ENCODE measurements at places on chromosomes 2 and 18.

DNA sequence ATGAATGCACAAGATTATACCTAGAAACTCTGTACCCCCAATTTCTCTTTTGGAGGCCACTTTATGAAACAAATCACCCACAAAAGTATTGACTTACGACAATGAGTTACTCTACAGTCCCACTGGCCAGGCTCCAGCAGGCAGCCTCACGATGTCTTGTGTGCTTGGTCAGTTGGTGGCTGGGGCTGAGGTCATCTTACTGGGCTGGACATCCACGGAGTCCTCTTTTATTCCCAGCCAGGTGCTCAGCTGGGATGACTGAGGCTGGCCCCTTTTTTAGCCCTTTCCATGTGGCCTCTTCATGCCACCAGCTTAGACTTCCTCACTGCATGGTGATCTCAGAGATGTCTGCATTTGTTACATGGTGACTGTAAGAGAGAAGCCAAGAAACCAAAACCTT lies 8.9 kb upstream of the ID2 start:
- DNase-seq: no peak

DNA sequence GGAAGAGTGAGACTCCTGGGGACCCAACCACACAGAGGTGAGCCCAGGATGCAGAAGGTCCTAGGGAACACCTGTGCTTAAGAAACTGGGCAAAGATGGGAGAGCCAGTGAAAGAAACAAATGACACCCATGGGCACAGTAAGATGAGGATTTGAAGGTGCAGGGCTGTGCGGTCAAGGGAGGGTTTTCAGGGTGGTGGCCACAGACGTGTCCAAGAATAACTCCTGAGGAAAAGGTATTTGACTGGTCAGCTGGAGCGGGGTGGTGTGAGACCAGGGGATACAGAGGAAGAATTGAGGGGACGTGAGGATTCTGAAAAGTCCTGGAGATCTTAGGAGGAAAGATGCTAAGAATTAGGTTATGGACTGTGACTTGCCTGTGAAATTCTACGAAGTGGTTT lies 142.9 kb downstream of the TMEM163 start:
- no peak for DNase-seq

- DNase-seq: no peak
Observed at GRCh38 chr2:66516499-66516898, 81.6 kb downstream of the MEIS1 start.

- DNase-seq: no peak
Observed at GRCh38 chr2:233199870-233200269, 51.6 kb upstream of the ATG16L1 start.

DNA sequence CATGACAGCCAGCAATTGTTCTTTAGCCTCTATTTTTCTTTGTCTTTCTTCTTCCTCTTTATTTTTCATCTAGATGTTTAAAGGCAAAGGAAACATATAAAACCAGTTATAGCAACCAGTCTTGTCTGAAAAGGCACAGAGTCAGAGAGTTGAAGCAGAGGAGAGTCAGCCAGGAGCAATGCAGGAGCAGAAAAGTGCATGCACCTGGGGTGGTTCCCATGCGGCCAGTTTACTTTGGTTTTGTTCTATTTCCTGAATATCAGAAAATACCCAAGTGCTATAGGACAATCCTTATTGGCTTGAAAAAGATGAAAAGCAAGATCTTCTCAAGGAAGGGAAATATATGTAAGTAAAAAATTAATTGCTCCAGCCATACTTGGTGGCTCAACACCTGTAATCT lies 44.9 kb downstream of the CFAP210 start:
- no peak for DNase-seq

DNA sequence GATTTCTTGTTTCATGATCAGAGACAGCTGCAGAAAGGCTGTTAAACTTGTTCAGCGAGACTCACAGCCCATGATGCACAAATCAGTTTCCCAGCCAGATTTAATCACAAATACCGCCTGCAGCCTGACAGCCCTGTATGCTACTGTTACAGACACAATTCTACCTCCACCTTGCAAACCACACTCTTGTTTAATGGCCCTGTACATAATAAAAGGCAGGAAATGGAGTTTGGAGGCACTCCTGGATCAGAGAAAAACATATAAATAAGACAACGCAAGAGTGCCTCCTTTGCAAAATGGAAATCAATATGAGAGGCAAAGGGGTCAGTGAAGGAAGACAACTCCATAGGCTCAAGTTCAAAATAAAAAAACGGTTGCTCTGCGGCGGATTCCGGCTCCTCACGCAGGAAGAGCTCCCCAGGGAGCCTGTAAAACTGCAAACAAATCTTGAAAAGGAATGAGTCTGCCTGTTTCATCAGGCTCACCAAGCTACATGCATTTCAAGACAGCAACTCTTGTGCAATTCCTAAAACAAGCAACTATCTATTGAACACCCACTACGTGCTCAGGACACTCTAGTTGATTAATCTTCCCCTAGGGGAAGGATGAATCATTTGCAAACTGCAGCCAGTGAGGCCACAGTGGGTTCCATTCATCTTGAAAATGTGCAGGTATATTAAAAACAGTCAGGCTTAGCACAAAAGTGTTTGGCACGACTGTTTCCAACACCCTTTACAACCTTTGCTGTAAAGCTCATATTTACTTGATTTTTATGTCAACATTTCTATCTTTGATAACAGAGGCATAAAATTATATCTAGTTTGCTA lies 37.5 kb downstream of the TBC1D8 start:
- no peak for DNase-seq

DNA sequence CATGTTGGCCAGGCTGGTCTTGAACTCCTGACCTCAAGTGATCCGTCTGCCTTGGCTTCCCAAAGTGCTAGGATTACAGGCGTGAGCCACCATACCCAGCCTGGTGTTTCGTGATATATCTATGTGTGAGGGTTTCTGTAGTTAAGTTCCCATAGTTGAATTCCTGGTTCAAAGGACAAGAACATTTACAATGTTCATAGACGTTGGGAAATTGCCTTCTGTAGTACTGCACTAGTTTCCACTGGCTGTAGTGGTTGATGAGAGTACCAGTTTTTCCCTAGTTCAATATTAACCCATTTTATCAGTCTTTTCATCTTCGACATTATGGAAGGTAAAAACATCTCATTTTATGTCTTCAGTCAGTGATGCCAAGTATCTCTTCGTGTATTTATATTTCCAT lies 171.0 kb downstream of the NEDD4L start:
- DNase-seq: no peak

- no peak for DNase-seq
Observed at GRCh38 chr18:48203961-48204666, 205.1 kb downstream of the ZBTB7C start.

GRCh38 chr2:48414980-48415835 lies 114.7 kb upstream of the STON1 start:
- DNase-seq: peak; percentile 47

DNA sequence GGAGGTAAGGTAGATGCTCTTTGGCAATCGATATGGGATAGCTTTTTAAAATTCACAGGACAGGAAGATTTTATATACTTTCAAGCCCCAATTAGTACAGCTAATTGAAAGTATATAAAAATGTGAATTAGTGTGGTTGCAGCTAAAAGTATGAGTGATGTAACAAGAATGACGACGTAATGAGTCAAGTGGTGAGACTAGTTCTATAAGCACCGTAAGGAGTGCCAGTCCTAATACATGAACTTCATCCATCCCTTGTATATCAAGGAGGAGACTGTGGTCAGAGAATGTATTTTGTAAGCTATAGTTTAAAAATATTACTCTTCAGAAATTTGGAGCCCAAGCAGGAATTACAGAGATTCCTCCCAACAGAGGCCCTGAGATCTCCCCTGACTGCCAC lies 25.8 kb downstream of the DNAJC27 start:
- DNase-seq: no peak

DNA sequence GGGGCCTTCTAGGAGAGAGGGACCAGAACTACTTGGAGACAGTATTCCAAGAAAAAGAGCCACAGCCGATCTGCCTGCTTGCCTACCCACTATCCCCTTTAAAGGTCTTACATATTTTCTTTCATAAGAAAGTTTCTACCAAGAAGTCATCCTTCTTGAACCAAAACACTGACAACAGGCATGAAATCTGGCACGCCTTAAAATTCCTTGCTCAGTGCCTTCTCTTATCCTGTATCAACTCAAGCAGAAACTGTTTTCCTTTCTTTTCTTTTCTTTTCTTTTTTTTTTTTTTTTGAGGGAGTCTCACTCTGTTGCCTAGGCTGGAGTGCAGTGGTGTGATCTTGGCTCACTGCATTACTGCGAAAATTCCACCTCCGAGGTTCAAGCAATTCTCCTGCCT lies 48.3 kb upstream of the ZFP36L2 start:
- DNase-seq: no peak

- DNase-seq: no peak
Observed at GRCh38 chr2:239328351-239329191, 72.2 kb downstream of the HDAC4 start.

- DNase-seq: no peak
Observed at GRCh38 chr2:72148003-72148836, 558 bp upstream of the CYP26B1 start.

DNA sequence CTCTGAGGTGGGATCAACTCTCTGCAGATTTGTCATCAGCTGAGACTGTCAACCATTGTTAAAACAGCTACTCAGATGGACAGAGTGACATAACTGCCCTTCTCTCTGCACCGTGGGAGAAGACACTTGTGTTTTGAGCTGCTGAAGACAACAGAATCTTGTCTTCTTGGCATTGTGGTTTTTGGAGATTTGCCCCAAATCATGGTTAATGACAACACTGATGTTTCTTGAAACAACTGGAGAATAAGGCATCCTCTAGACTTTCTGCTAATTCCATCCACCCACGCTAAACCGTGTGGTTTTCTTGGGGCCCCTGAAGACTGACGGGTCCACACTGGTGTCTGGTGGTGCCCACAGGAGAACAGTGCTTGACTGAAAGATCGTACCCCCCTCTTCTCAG lies 39.5 kb downstream of the SH3BP4 start:
- no peak for DNase-seq

DNA sequence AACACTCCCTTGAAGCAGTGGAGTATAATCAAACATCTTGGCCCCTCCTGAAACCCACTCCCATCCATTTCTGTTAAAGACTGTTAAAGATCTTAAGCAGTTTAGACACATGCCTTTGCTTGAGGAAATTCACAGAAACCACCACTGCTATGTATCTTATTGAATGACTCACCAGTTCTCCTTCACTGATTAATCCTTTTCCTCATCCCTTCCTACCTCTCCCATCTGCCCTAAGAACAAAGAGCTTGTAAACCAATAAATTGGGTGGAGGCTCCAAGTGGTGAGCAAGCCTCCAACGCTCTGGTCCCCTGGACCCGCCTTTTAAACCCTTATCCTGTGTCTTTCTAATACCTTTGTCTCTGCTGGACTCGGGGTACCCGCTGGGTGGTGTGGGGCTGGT lies 746.1 kb downstream of the LRP1B start:
- DNase-seq: no peak

GRCh38 chr2:51149725-51150124 lies 117.8 kb upstream of the NRXN1 start:
- DNase-seq: no peak

GRCh38 chr2:193703411-193703810 lies 1508.7 kb upstream of the TMEFF2 start:
- DNase-seq: no peak

DNA sequence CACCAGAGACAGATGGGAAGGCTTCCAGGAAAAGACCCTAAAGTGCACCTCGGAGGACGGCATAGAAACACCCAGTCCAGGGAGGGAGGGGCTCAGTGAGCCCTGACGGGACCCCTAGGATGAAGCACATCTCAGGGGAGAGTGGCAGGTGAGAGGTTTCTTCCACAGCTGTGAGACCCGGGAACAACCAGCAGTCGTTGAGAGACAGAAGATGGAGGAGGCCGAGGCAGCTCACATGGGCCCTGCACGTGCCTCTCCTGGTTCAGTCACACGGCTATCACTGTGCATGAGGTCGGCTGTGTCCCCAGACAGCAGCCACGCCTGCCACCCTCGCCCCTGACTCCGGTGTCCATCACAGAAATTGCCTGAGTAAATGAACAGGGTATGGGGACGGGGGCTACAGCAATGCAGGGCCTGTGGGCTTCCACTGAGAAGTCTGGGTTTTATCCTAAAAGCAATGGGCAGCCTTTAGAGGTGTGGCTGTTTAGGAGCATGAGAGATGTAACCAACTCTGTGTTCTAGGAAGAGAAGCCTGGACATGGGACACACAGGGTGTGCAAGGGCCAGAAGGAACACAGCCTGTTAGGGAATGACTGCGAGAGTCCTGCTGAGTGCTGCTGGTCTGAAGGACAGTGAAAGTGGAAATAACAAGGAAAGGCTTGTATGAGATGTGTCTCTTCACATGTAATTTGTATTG lies 102.0 kb downstream of the TMEM18 start:
- no peak for DNase-seq

DNA sequence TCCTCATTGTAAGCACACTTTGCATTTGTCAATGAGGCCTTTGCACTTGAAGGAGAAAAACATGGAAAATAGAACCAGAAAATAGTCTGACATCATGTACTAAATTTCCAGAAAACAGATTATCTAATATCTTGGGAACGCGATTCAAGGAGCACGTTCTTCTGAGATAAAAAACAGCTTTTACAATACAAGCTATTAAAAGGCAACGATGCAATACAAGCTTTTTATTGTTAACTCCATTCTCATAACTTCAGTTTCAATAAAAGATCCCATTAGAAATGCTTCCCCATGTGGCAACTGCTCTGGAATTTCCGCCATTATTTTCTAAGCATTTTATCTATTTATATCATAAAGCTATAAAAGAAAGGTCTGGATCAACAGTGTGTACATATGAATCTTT lies 40.3 kb downstream of the NRXN1 start:
- no peak for DNase-seq

DNA sequence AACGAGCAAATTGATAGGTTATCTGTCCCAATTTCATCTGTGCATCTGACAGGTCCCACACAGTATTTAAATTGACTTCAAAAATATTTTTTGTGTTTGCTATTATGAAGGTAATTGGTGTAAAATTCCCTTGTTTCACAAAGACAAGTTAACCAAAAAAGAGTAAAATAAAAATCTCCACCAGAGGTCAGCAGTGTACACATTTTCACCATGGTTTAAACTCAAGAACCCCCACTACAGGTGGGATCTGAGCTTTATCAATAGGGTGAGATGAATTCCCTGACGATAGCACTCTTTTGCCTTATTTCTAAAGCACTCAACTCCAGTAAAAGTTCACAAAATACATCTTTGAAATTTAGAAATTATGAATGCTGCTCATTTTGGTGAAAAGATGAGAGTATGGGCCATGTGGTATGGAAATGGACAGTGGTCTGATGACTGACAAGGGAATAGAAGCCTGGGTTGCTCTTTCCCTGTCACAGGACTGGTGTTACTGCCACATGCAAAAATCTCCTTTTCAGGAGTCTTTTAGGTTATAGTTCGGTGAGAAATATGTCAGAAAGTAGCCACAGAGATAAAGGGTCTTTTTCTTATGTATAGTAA lies 68.0 kb downstream of the SERPINB8 start:
- DNase-seq: peak; percentile 30

GRCh38 chr18:13553449-13553848 lies 172.9 kb downstream of the FAM210A start:
- no peak for DNase-seq

DNA sequence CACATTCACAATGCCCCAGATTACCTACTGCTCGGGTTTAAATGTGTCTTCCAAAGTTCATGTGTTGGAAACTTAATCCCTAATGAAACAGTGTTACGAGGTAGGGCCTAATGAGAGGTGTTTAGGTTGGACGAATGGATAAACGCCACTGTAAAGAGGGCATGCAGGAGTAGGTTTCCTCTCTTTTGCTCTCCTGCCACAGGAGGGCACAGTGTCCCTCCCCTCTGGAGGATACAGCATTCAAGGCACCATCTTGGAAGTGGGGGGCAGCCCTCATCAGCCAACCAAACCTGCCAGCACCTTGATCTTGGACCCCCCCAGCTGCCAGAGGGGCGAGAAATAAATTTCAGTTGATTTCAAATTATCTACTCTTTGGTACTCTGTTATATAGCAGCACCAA lies 103.5 kb downstream of the TSHZ1 start:
- DNase-seq: no peak
